Renal cortex interstitium (tissue), 15 donors: ENCODE measurements at places on chromosomes 16 and 17. TPM values are rescaled to one million over a fixed set of nuclear protein-coding genes. Genes with fewer than 3 reads are reported as not detected.

Gene SPATA20
- 69.7 TPM for polyA plus RNA-seq

Gene MYL4
- polyA plus RNA-seq: 4.5 TPM

Gene TEKT1
- polyA plus RNA-seq: 0.39 TPM

Gene C16orf96
- polyA plus RNA-seq: 0.16 TPM

Gene METTL22
- polyA plus RNA-seq: 30.9 TPM

Gene SLC26A11
- 22.0 TPM for polyA plus RNA-seq

- DNase-seq: no peak
Measured at GRCh38 chr17:82461827-82462524, 3.4 kb downstream of the NARF start.

GRCh38 chr16:76729525-76729924 is 452.3 kb downstream of the CNTNAP4 start:
- no peak for DNase-seq

- DNase-seq: no peak
Measured at GRCh38 chr17:62741290-62741689, 66.8 kb downstream of the MARCHF10 start.

DNA sequence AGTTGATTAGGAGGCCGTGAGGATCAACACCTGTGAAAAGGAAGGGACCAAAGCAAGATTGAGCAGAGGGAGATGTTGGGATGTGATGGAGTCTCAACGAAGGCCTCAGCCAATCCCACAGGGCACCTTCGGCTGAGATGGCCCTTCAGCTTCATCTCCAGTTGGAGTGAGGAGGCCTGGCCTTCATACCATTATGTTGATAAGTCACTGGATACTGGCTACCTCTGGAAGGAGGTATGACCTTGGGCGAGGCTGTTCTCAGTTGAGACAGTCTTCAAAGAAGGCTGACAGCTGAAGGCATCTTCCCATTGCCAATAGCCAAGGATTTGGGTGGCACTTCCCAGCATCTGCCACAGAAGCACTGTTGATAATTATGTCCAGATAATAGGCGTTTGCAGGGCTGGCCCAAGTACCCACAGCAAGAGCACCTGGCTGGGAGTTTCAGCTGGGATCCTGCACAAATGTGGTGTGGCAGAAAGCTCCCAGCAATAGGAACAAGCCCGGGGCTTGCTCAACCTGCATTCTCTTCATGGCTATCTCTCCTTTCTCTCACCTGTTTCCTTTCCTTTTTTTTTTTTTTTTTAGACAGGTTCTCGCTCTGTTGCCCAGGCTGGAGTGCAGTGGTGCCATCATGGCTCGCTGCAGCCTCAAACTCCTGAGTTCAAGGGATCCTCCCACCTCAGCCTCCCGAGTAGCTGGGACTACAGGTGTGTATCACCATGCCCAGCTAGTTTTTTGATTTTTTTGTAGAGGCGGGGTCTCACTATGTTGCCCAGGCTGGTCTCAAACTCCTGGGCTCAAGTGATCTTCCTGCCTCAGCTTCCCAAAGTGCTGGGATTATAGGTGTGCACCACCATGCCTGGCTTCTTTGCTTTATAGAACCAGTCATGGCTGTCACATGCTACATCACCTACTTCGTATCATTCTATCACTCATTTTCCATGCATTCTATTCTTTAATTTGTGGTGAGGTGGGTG is 18.2 kb upstream of the MAP3K14 start:
- no peak for DNase-seq
